ENCODE measurements at places on chromosomes 6 and 20.

DNA sequence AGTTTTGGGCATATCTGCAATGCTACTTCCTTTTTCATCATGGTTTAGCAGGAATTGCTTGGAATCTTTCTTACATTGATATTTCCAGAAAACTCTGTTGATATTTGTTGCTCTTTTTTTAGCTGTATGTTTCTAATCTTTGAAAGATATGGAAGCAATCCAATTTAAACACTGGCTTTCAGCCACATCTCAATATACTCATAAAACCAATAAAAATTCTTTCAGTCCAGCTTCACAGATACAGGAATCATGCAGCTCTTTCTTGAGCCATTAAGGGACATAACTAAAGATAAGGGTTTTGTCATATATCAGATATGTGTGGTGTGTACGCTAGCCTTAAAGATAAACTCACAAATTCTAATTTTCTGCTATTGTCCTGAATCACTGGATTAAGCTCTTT lies 47.4 kb downstream of the PKIB start:
- DNase-seq, result peak; percentile 40

DNA sequence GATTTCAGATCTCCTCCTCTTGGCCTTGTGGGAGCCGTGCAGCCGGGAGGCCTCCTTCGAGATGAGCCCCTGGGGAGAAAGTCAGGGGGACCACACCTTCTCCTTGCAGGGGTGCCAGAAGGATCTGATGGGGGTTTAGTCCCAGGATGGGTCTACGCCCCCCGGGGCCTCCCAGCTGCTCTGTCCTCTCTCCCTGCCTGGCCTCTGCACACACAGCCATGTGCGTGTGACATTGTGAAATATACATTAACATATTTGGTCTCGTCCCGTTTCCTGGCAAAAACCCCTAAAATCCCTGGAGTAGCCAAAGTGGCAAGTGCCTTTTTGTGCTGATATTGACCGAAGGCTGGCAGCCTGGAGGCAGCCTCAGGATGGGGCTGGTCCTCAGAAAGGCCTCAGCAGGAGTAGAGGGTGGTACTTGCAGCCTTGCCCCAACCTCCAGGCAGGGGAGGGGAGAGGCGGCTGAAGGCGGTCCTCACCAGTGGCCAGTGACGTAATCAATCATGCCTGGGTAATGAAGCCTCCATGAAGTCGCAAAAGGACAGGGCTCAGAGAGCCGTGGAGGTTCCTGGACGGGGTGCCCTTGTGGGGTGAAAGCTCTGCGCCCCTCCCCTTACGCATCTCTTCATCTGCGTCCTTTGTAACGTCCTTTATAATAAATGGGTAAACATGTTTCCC lies 5.1 kb upstream of the HELZ2 start:
- DNase-seq, result no peak

- no peak for DNase-seq
Observed at GRCh38 chr6:124679387-124679786, 282.9 kb upstream of the RNF217 start.

GRCh38 chr6:95676011-95676628 lies 98.8 kb downstream of the MANEA start:
- no peak for DNase-seq
